Central memory CD4-positive, alpha-beta T cell (primary cell): ENCODE measurements at places on chromosomes 5 and 9.
A peak's percentile ranks its signal among the peaks of the same experiment; 100 is the strongest.

DNA sequence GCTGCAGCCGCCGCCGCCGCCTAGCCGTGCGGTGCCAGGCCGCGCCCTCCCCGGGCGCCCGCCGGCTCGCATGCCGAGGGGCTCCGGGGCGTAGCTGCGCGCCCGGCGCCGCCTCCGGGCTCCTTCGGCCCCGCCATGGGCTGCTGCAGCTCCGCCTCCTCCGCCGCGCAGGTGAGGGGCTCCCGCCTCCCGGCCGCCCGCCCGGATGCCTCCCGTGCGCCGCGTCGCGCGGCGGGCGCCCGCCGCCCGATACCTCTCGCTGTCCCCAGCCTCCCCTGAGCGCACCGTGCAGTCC, 230 bp downstream of the SLC44A1 start:
- DNase-seq = no peak

GRCh38 chr9:117747386-117747970, 43.3 kb downstream of the TLR4 start:
- no peak for DNase-seq

- DNase-seq = no peak
Observed at GRCh38 chr9:24258626-24259025, 287.1 kb downstream of the IZUMO3 start.

- DNase-seq = no peak
Observed at GRCh38 chr9:122936464-122936863, 4.4 kb upstream of the RABGAP1 start.

GRCh38 chr9:137113385-137114159, 961 bp downstream of the DPP7 start:
- peak; percentile 21 for DNase-seq

- DNase-seq = no peak
Observed at GRCh38 chr9:75844321-75844720, 46.2 kb upstream of the PCSK5 start.
